ENCODE measurements at places on chromosomes 2 and 18. TPM values are rescaled to one million over a fixed set of nuclear protein-coding genes. Genes with fewer than 3 reads are reported as not detected.
A peak's percentile ranks its signal among the peaks of the same experiment; 100 is the strongest.

Gene VWA3B
- total RNA-seq, result not detected

Gene CREG2
- 0.28 TPM for total RNA-seq

Gene GNAL
- total RNA-seq, result 25.1 TPM

Gene CYRIA
- 12.5 TPM for total RNA-seq

Gene MCM6
- total RNA-seq, result 9.6 TPM

Gene PIGN
- 21.0 TPM for total RNA-seq

Gene MLPH
- 5.7 TPM for total RNA-seq

Gene ZDBF2
- 15.0 TPM for total RNA-seq

Gene GKN1
- total RNA-seq, result not detected

Gene IL1F10
- total RNA-seq, result not detected

DNA sequence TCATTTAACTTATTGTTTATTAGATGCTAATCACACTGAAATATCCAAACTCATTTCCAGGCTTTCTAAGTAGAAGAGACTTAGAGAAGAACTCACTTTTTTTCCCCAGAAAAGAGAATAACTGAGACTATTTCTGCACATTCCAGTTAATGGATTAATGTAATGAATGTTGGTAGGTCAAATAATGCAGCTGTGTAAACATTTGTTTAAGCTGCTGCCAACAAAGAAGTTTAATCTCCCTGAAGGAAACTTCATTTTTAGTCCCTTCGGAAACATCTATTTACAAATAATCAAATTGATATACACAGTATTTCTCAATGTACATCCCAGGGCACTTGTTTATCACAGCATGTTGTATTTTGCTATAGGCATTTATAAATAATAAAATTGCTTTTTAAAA, 126.9 kb downstream of the KCNS3 start:
- no peak for DNase-seq

DNA sequence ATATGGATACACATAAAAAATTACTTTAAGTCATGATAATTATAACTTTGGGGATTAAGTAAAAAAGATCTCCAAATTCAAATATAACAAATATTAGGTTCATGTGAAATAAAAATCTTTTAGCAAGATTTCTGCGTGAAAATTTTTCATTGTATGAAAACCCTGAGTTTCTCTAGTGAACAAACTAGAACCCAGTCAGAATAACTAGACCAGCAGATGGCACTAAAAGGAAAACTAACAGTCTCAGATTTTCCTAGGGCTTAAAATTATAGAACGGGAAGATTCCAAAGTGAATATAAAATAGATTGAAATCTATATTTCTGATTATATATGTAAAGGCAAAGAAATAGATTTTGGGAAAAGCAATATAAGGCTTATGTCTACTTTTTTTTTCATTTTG, 43.3 kb downstream of the TMEM200C start:
- no peak for DNase-seq

GRCh38 chr18:2714140-2714539, 58.6 kb downstream of the SMCHD1 start:
- DNase-seq, result no peak

DNA sequence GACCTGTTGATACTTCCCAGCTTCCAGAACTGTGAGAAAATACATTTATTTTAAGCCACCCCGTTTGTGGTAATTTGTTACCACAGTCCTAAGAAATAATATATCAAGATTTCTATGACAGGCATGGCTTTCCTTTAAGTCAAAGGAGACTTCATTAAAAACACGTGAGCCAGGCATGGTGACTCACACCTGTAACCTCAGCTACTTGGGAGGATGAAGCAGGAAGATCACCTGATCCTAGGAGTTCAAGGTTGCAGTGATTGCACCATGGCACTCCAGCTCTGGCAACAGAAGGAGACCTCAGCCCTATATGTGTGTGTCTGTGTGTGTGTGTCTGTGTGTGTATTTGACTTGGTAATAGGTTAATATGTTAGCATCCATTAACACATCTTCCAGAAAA, 69.8 kb upstream of the SCN7A start:
- DNase-seq, result no peak

DNA sequence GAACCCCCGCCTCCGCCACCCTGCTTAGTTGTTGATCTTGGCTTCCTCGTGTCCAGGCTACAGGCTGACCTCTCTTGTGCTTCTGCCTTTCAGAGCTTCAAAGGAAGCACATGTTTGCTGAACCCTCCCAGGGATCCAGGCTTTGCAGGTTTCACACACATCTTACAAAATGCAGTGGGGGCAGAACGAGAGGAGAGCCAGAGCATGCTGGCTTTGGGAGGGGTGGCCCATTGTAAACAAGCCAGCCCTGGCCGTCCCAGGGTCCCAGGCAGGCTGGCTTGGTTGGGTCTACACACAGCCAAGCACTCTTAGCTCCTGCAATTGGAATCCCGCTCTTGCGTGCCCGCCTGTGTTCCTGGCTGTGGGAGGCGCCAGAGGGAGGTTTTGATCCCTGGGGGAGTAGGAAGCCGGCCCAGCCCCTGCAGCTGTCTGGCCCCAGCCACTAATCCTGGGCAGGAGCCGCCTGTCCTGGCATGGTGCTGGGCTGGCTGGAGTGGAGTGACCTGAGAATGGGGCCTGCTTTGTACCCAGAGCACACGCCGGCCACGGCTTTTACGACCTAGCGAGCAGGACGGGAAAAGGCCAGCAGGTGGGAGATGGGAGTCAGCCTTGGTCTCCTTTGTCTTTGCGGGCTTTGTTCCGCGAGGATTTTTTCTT, 53.9 kb downstream of the SH3BP4 start:
- no peak for DNase-seq

- DNase-seq, result peak; percentile 36
Measured at GRCh38 chr2:237598468-237599208, 8.1 kb upstream of the RAB17 start.

GRCh38 chr2:226615891-226616290, 183.7 kb downstream of the IRS1 start:
- DNase-seq, result no peak

DNA sequence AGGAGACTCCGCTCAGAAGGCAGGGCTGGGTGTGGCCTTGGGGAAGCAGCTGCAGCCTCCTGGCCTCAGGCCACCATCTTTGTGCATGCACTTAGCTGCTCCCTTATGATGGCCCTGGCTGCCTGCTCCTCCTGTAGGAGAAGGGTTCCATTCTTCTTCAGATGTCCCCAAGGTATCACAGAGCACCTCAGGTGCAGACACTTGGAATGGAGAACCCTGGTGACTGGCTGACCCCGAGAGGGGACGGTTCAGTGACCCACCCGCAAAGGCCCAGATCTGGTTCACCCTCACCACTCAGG, 9.6 kb downstream of the GPAT2 start:
- DNase-seq, result no peak

DNA sequence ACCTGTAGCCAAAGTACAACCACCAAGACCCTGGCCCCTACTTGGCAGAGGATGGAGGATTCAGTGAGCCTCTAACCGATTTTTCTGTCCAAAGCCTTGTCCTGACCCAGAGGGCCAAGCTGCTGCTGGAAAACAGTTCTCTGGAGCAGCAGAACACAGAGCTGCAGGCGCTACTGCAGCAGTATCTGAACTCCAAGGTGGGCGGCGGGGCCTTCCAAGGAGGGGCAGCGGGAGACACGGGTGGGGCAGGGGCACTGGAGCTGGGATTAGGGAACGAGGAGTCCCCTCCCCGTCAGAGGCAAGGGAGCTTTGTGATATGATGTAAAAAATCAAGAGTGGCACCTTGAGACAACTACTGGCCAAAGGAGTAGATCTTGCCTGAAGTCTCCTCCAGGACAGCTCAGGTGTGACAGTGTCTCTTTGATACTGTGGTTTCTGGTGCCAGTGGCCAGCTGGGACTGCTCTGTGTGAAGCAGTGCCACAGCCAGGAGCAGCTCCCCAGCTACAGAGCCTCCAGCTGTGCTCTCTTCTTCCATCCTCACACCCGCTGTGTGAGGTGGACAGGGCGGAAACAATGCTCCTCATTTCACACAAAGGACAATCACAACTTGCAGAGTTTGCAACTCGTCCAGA, 22.8 kb downstream of the OTOF start:
- peak; percentile 46 for DNase-seq

GRCh38 chr2:134271758-134272157, 17.9 kb downstream of the MGAT5 start:
- DNase-seq, result no peak

GRCh38 chr2:148255929-148256328, 235.0 kb downstream of the MBD5 start:
- no peak for DNase-seq

- no peak for DNase-seq
Measured at GRCh38 chr2:186540941-186541340, 48.9 kb upstream of the ITGAV start.

- no peak for DNase-seq
Measured at GRCh38 chr2:112542984-112543661, 858 bp downstream of the POLR1B start.

GRCh38 chr2:153386481-153386897, 92.1 kb downstream of the RPRM start:
- DNase-seq, result no peak

DNA sequence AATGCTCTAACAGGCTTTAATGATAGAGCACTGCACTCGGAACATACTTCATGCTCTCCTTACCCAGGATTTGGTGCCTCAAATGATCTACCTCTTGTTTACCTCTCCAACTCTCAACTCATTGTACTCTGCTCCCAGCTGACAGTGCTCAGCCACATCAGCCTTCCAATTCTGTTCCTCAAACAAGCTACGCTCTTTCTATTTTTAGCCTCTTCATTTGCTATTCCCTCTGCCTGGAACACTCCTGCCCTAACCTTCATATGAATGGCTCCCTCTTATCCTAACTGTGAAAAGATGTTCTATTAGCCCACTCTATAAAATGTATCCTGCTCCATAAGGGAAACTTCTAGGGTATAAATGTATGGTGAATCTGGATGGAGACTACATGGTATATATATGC, 42.5 kb downstream of the PIGN start:
- no peak for DNase-seq

GRCh38 chr2:239540174-239540573, 139.4 kb upstream of the HDAC4 start:
- peak; percentile 33 for DNase-seq

DNA sequence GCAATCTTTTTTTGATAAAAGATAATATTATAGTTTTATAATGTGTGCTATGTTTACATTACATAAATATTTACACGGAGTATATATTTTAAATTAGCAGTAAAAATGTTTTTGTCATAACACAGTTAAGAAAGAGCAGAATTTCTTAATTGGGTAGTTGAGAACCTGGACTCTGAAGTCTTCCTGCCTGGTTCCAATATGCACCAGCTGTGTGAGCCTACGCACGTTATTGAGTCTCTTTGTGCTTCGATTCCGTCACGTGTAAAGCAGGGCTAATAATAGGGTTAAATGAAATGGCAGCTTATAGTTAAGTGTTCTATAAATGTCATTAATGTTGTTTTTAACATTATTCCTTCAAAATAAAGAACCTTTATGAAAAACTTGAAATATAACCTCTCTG, 1.2 kb upstream of the CCDC88A start:
- no peak for DNase-seq

- no peak for DNase-seq
Measured at GRCh38 chr2:8581234-8581561, 100.7 kb upstream of the ID2 start.

DNA sequence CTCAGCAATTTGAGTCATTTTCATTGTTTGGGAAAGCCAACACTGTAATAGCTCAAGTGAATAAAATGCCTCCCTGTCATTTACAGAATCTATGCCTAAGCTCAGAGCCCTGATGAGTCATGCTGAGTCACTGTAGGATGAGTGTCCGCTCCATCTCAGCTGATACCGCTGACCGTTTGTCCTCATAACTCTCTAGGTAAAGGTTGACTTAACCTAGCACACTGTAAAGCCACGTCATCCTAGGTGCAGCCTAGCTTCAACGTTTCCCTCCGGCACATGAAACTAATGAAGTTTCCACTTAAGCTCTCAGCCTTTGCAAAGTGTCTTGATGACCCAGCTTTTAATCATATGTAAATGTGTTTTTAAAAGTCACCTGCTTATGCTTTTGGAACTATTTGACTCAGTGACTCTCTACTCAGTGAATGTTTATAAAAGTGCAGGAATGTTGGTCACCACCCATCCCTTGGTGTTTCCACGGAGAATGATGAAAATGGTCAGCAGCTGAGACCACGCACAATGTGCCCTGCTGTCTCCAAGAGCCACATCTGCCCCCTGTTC, 154.0 kb downstream of the PMAIP1 start:
- DNase-seq, result no peak

GRCh38 chr2:42089340-42089925, 41.6 kb downstream of the PKDCC start:
- DNase-seq, result peak; percentile 84

GRCh38 chr2:30161929-30162706, 15.3 kb downstream of the YPEL5 start:
- no peak for DNase-seq

DNA sequence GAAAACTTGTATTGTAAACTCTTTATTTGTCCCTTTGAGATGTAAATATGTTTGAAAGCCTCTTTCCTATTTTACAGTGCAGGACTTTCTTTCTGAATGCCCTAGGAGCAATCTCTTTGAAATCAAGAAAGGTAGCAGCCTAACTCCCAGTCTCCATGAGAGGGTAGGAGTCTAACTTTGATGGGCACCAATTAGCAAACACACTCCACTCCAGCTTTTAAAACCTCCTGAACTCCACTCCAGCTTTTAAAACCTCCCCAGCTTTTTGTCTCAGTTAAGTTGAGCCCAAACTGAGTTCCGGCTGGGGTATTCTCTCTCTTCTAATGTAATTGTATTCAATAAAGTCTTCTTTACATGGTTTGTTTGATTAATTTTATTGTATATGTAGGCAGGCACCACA, 493.7 kb upstream of the CDH7 start:
- no peak for DNase-seq

- DNase-seq, result no peak
Measured at GRCh38 chr18:76395609-76396008, 99.4 kb downstream of the ZNF516 start.

DNA sequence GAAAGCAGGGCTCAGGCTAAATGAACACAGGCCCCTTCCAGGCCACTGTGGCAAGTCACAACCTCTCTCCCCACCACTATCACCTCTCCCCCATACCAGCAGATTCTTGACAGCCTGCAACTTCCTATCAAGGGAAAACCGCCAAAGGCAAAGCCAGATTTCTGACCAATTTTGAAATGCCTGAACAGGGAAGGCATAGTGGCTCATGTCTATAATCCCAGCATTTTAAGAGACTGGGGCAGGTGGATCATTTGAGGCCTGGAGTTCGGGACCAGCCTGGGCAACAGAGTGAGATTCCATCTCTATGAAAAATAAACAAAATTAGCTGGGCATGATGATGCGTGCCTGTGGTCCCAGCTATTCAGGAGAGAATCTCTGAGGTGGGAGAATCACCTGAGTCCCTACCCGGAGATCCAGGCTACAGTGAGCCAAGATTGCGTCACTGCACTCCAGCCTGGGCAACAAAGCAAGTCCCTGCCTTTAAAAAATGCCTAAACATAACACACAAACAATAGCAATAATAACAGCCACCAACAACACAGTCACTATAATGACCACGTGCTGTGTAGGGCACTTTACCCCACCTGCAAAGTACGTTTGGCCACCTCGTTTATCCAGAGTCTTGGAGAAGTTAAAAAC, 75.5 kb upstream of the GLI2 start:
- no peak for DNase-seq

- DNase-seq, result no peak
Measured at GRCh38 chr2:235594041-235594440, 100.2 kb downstream of the AGAP1 start.

GRCh38 chr2:23418461-23418911, 33.5 kb downstream of the KLHL29 start:
- no peak for DNase-seq

All from sigmoid colon (tissue), 7 donors.